Suprapubic skin (tissue), 4 donors: ENCODE measurements at places on chromosomes 6 and 20.

- no peak for DNase-seq
Observed at GRCh38 chr20:3890999-3891929, 2.1 kb downstream of the PANK2 start.

DNA sequence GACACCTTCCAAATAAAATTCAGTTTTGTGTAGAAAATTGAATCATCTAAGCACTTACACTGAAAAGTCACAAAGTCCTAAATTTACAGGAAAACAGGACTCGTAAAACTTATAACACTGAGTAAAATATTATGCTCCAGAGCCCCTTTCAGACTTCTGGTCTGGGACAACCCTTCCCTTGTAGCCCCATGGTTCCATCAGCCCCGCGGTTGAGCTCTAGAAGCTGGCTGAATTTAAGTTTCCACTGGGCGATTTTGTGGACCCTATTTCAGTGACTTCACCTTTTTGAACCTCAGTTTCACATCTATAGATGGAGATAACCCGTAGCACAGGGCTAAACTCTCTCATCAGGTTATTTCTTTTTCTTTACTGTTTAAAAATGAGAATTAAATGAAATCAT lies 117.7 kb upstream of the BACH2 start:
- DNase-seq, result no peak

- no peak for DNase-seq
Observed at GRCh38 chr6:108737594-108738546, 110.4 kb upstream of the ARMC2 start.

DNA sequence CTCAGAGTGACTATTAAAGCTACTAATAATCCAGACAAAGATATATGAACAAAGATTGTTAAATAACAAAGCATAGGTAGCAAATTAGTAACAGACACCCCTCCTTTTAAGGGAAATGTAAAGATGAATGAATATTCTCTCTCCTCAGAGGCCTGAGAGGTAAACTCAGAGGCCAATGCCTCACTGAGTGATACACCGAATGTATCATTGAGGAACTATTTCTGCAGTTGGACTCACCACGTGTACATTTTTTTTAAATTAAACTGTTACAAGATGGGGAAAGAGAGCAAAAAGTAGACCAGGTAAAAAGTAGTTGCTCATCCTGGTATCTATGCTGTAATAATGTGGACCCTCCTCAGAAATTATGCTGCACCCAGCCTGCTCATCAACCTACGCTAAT lies 72.3 kb upstream of the IPCEF1 start:
- no peak for DNase-seq

- no peak for DNase-seq
Observed at GRCh38 chr6:41652866-41653652, 14.8 kb downstream of the MDFI start.

DNA sequence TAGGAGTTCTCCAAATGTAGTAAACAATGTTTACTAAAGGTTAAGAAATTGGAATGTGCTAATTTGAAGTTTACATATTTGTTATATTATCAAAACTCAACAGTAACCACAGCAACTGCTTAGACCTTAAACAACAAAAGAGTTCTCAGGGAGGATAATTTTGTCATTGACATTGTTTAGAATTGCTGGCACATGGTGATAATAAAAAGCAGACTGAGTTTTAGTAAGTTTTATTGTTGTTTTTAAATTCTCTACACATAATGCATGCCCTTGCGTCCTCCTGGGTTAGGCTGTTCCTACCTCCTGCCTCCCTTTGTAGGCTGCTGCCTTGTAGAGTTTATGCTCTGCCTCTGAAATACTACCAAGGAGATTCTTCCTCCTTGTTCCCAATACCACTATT lies 28.7 kb downstream of the LAMA4 start:
- no peak for DNase-seq

DNA sequence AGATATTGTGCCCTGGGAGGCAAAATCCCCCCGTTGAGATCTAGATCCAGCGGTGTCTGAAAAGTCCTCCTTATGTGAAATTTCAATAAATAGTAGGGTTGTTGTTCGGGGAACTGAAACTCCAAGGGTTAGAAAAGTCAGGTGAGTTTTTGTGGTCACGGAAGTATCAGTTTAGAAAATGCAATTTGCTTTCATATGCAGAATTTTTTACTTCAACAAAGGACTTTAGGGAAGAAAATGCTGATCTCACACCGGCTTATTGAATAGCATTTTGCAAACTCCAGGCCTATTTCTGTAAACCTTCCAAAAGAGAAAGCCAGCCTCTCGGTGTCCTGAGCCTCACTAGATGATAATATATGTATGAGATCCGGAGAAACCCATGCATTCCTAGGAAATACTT lies 254.7 kb downstream of the TSHZ2 start:
- DNase-seq, result no peak
